Myocyte (in vitro differentiated cells): ENCODE measurements at places on chromosomes 2 and 18. TPM values are rescaled to one million over a fixed set of nuclear protein-coding genes. Genes with fewer than 3 reads are reported as not detected.

DNA sequence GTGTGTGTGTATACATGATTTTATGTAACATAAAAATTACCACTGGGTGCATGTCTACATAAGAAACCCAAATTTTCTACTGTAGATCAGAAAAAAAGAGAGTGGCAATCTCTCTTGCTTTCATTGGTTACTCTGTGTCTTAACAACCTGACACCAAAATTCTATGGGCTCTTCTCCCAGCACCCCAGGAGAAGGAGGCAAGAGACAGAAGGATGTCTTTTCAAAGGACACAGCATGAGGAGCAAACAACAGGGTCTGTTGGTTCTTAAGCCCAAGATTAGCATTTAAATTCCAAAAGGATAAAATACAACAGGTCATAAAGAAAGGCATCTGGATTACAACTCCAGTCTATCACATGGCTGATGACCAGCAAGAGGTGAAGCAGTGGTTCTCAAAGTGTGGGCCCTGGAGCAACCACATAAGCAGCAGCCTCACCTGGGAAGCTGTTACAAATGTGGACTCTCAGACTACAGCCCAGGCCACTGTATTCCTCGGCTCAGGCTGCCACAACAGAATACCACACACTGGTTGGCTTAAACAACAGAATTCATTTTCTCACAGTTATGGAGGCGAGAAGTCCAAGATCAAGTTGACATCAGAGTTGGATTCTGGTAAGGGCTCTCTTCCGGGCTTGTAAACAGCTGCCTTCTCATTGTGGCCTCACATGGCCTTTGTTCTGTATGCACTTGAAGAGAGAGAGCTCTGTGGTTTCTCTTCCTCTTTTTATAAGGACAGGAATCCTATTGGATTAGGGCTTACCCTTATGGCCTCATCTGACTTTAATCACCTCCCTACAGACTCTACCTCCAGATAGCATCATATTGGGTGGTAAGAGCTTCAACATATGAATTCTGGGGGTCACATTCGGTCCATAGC lies 79.8 kb upstream of the RNF152 start:
- peak; percentile 39 for DNase-seq

DNA sequence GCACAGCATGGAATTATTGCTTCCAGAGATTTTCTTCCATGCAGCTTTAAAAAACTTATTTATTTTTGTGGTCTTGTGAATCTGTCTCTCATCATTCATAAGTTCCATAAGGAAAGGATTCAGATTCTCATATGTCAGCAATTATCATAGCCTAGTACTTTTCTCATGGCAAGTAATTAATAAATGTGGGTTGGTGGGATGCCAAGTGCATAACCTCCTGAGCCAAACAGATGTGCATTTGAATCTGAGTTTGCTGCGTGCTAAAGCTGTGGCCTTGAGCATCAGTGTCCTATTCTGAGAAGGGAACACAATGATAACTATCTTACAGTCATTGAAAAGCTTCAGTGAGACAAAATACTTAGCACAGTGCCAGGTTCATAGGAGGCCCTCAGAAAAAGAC lies 331.9 kb downstream of the PDE11A start:
- DNase-seq, result no peak

DNA sequence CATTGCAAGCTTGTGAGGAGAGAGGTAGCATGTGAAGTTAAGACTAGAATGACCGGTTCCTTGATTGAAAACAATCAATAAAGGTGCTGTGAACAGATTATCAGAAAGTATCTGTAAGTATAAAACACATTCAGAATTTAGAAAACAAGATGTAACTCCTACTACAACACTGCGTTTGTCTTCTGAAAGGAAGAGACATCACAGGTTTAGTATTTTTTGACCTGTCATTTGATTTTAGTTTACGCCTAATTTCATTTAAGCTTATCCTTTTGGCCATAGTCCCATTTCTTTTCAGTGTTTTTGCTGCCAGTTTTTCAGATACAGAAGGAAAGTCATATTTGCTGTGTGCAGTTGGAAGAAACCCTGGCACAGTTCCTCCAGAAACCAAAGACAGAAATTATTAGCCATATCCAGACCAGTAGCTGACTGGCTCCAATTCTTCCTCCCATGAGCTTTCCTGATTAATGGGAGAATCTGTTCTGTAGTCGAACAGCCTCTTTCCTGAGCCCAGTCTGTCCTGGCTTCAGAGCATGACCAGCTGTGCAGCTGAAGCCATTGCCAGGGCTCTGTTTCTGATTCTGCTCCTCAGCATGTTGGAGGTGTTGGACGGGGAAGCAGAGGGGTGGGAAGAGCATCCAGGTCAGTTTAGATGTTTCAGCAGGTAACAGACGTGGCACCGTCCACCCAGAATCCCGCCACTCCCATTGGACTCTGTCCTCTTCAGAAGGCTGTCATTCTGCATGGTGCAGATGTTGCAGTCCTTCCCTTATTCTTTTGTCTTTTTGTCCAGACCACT lies 61.0 kb downstream of the CRIM1 start:
- no peak for DNase-seq

GRCh38 chr2:96025194-96025492 lies 9.6 kb downstream of the GPAT2 start:
- peak; percentile 53 for DNase-seq

DNA sequence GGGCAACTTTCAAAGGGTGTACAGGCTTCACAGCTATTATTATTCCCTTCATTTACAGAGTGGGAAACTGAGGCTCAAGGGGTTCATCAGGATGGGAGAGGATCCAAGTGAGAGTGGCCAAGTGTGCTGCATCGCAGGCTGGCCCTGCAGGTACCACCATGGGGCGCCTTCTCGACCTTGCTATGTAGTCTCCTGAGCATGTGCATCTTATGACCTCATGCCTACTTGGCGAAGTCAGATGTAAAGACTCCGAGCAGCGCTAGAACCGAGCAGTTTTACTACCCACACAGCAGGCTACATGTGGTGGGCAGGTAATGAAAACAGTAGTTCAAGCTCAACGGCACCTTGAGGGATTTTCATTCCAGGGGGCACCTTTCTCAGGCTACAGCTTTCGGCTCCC lies 42.0 kb downstream of the TFCP2L1 start:
- no peak for DNase-seq

DNA sequence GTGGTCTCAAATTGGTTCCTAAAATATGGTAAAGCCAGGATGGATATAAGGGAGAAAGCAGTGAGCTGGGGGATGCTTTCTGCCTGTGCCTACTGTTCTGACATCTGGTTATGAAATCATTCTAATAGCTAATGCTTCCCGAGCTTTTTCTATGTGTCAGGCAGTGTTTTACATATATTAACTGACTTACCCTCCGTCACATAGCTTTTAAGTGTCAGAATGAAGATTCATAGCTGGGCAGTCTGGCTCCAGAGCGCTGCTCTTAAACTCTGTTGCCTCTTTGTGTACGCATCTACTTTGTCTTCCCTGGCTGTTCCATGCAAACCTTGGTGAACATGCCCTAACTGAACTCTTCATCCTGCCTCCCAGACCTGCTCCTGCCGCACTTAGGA lies 195.7 kb downstream of the LPIN1 start:
- no peak for DNase-seq

DNA sequence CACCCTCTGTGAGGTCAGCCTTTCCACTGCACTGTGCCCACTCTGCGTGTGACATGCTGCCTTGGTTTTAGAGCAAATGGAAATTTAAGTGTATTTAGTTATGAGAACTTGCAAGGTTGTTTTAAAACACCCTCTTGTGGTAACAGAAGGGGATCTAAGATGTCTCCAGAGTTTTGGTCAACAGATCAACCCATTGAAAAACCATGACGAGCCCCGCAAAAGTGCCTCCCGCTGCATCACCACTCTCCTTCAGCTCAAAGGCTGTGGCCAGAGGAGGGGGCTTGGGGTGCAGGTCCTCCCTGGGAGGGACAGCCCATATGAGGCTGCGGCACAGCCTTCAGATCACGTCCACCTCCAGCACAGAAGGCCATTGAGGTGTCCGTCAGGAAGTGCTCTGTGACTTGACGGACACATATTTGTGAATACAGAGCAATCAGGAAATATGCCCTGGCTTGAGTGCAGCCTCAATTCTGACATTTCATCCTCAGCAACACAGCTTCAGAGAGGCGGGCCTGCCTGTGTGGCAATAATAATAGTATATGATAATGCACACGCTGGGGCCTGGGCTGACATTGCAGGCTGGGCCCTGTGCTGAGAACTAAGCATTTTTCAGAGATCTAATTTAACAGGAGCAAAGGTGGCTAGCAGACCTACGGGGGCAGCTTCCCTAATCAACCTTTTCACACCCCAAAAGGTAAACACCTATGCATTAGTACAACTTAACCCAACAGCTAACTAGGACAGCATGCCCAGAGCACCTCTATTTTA lies 213.9 kb downstream of the ANAPC1 start:
- no peak for DNase-seq

- DNase-seq, result no peak
Observed at GRCh38 chr18:50928551-50928950, 39.3 kb upstream of the ELAC1 start.

DNA sequence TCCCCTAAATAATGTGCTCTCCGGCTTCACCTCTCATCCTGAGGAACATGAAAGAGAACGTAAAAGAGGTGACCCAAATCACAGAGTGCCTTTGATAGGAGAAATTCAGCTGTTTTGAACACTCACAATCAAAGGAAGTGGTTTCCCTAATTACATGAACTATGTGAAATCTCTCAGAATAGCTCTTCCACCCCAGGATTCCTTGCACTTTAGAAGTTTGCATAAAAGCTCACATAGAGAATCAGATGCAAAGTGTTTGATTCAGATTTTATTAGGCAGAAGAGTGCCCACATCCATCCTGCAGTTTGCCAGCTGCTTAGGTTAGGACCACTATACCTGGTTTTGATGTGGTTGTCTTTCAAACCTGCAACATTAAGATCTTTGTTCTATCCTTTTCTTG lies 61.0 kb downstream of the MAP3K20 start:
- no peak for DNase-seq

DNA sequence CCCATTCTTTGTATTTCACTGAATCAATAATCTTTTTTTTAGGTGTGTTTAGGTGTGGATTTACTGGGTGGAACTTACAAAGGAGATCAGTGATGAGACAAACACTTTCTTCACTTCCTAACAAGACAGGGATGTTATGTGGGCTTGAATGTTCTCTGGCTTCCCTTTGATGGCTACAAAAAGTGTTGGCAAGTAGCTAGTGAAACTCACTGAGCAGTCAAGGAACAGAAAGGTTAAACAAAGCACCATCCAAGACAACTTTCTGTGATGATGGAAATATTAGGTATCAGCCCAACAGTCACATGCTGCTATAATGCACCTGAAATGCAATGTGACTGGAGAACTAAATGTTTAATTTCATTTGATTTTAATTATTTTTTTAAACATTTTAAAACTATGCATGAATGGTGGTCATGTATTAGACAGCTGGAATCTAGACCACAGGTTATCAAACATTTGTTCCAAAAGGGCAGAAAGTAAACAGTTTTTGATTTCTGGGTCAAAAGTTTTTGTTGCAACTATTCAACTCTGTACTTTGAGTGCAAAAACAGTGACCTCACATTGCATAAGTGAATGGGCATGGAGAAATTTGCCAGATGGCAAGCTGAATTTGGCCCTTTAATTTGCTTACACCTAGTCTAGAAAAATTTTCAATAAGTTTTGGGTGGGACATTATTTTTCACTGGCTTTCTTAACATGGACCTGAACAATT lies 1272.7 kb upstream of the TMEFF2 start:
- DNase-seq, result no peak

DNA sequence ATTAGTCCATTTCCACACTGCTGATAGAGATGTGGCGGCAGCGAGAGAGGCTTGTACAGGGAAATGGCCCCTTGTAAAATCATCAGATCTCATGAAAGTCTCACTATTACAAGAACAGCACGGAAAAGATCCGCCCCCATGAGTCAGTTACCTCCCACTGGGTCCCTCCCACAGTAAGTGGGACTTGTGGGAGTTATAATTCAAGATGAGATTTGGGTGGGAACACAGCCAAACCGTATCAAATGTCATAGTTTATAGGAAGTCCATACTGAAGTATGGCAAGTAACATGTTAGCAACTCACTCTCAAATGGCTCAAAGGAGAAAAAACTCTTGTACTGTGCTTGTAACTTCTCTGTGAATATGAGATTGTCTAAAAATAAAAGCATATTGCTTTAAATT lies 56.1 kb downstream of the FARP2 start:
- peak; percentile 57 for DNase-seq

DNA sequence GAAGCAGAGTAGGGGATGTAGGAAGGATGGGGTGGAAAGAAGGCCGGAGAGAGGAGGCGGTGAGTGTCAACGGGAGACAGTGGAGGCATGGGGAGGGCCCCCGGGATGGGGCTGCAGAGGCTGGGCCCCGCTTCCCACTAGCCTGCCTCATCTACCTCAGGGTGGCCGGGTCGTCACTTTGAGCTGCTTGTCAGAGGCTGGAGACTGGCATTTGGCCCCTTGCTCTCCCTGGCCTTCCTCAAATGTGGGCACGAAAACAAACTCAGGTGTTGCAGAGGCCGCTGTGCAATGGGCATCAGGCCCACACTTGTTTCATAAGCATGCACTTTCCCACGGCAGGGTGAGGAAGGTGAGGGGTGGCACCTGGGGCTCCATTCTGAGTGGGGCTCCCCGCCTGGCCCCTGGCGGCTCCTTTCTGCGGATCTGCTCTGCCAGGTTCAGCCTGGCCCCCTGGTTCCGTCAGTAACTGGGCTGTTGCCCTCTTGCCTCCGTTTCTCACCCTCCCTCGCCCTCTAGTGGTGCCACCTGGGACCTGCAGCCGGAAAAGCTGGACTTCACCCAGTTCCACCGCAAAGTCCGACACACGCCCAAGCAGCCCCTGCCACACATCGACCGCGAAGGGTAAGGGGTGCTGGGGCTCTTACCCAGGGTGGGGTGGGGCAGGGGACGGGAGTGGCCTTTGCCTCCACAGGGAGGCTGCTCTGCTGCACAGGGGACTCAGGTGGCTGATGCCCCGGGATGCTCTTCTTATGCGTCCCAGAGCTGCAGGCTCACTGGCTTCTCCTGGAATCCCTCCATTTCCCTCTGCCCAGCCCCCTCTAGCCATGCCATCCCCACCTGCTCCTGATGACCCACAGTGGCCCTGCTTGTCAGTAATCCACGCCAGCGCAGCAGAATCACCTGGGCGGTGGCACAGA lies 125.4 kb downstream of the CTIF start:
- peak; percentile 52 for DNase-seq

- no peak for DNase-seq
Observed at GRCh38 chr18:23810396-23810795, 121.1 kb downstream of the LAMA3 start.

GRCh38 chr2:101305492-101306078 lies 2.9 kb downstream of the RNF149 start:
- DNase-seq, result no peak

- no peak for DNase-seq
Observed at GRCh38 chr2:27298391-27299080, 9.7 kb downstream of the UCN start.

The SCYGR4 gene
- not detected in 2 replicates for total RNA-seq

The RETREG2 gene
- 68.9 and 76.6 TPM in 2 replicates for total RNA-seq

The ALPG gene
- not detected in 2 replicates for total RNA-seq

The DAPL1 gene
- 0.73 TPM in 1 of 2 replicates, not detected in the other for total RNA-seq

The RESP18 gene
- total RNA-seq, result not detected in 2 replicates

The CNGA3 gene
- 0.10 TPM in 1 of 2 replicates, not detected in the other for total RNA-seq

The CNDP1 gene
- total RNA-seq, result not detected in 2 replicates

The CPSF3 gene
- total RNA-seq, result 44.0 and 45.3 TPM in 2 replicates
